ENCODE measurements at places on chromosomes 12 and 14.

DNA sequence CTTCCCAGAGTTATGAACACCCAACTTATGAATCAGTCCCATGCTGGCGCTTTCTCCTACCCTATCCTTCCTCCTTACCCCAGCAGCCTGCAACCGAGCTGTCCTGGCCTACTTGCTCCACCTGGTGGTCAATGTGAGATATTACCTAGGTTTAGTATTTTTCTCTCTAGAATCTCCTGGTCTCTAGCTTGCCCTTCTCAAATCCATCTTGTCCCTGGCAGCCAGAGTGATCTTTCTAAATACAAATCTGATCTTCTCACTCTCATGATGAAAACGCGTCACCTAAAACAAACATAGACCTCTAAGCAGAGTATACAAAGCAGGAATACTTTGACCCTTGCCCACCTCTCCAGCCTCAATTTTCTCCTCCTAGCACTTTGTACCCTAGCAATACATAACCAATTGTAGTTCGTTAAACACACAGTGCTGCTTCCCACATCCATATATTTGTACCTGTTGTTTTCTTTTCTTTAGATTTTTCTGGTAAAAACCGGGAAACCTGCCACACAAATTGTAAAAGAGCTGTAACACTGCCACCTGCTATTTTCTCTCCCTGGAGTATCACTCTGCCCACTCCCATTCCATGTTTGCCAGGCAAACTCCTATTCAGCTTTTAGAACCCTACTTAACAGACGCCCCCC, 20.0 kb upstream of the TCP11L2 start:
- peak; percentile 53 for DNase-seq

DNA sequence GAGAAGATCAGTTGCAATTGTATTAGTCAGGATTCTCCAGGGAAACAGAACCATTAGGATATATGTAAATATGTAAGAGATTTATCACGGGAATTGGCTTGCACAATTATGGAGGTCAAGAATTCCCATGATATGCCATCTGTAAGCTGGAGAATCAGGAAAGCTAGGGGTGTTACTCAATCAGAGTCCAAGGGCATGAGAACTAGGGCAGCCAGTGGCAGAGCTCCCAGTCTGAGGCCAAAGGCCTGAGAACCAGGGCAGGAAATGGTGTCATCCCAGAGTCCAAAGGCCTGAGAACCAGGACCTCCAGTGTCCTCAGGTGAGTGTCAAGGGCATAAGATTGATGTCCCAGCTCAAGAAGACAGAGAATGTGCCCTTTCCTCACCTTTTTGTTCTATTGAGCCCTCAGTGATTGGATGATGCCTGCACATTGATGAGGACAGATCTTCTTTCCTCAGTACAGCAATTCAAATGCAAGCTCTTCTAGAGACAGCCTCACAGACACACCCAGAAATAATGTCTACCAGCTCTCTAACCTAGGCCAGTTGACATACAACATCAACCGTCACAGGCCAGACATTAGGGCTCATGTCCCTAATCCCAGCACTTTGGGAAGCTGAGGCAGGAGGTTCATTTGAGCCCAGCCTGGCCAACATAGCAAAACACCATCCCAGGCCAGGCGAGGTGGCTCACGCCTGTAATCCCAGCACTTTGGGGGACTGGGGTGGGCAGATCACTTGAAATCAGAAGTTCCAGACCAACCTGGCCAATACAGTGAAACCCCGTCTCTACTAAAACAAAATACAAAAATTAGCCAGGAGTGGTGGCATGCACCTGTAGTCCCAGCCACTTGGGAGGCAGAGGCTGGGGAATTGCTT, 34.9 kb upstream of the ZNF740 start:
- peak; percentile 11 for DNase-seq

DNA sequence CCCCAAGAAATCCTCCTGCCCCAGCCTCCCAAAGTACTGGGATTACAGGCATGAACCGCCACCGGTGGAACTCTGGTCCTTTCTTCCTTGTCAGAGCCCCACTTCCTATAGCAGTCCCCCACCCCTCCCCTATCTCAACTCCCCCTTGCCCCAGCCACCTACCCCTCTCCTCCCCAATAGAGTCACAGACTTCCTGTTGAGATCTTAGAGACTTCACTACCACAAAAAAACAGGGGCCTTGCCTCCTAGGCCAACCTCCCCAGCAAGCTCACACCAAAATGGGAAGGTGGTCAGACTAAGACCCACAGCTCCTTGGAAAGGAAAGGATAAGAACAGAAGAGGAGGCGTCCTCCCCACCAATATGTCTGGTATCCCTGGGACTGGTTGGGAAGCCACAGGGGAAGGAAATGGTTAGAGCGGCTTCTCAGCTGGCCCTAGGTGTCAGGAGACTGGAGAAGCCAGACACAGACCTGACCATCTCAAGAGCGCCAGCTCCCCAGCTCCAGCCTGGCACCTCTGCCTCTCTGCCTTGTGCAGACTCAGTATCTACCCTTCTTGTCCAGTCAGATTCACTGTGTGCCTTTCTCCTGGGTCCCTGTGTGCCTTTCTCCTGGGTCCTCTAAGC, 8.5 kb downstream of the ITGB7 start:
- no peak for DNase-seq

DNA sequence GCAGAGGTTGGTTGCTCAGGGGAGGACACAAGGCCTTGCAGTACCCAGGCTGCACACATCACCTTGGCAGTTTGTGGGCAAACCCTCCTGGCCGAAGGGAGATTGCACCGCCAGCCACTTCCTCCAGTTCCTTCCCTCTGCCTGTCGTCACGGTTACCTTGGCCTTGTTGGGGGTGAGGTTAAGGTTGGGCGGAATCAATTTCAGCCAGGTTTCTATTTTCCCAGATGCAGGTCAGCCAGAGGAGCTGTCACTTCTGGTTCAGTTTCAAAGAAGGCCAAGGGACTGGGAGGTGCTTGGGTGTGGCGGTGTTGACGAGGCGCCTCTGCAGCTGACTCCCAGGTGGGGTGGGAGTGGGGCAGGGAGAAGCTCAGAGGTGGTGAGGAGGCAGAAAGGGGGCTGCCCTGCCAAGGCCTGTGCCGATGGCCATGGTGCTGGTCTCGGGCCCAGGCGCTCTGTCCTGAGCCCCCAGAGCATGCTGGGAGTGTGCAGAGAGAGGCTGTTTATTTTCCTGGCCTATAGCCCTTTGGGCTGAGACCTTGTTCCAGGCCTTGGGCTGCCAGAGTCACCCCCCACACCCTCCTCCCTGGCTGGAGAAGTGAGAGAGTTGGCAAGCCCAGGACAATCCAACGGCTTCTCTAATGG, 31.4 kb downstream of the JDP2 start:
- DNase-seq = no peak

- no peak for DNase-seq
These were observed 19.3 kb downstream of the SLC25A3 start for GRCh38 chr12:98612696-98613334.

DNA sequence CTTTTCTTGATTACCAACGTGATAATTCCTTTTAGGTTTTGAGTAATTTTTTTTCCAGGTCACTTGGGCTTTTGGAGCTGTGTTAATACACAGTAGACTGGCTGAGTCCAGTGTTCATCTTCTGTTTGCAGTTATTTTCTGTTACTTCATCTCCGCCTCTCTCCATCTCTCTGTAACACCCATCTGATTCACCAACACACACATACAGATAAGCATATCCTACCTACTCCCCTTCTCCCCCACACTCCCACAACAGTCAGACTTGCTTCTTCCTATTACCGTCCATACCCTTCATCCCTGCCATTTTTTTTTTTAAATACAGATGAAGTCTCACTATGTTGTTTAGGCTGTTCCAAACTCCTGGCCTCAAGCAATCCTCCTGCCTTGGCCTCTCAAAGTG, 72.7 kb upstream of the MANSC4 start:
- DNase-seq = no peak

GRCh38 chr14:73759183-73759713, 45.1 kb upstream of the PNMA1 start:
- DNase-seq = peak; percentile 79

GRCh38 chr14:103516426-103517173, 6.0 kb downstream of the CKB start:
- DNase-seq = no peak
